Cortex of kidney (tissue), 1 donor: ENCODE measurements at places on chromosomes 12 and 14.

GRCh38 chr12:123895451-123895850 lies 77.2 kb downstream of the CCDC92 start:
- no peak for DNase-seq

DNA sequence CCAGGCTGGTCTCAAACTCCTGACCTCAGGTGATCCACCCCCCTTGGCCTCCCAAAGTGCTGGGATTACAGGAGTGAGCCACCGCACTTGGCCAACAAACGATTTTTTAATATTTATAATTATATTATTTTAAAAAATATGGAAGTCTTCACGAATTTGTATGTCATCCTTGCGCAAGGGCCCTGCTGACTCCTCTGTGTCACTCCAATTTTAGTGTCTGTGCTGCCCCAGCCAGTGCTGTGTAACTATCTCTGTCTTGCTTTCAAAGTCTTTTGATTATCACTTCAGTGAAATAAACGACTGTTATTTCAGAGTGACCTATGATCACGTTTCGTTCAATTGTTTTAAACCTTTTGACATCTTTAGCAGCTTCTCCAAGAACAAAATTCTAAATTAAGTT lies 13.1 kb upstream of the MMP17 start:
- DNase-seq: no peak

- no peak for DNase-seq
These were observed 2.6 kb downstream of the GALNT16 start for GRCh38 chr14:69262516-69262915.

DNA sequence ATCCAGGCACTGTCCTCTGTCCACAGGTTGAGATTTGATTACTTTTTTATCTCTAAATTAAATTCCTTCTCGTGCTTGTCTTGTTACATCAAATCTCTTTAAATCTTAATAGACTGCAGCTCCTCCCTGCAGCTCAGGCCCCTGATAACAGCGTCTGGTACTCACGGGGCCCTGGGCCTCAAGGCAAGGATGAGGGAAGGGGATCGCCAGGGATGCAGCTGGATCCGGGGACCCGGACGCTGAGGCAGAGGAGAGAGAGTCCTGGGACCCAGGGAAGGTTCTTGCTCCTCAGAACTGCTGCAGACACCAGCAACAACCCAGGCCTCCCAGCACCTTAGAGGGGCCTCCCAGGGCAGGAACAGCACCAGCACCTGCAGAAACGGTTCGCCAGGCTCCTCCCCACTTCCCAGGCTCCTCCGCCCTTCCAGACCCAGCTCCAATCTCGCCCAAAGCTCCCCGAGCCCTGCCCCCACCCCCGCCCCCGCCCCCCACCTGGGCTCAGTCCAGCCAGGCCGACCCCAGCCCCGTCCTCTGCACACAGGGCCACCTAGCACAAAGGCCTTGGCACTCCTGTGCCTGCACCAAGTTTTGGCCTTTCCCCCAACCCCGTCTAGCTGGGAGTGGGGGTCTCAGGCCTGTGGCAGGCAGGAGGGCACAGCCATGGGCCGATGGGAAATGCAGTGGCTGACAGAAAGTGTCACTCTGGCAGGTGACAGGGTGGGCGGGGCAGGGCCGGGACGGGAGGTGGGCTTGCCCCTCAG lies 60.3 kb upstream of the GALNT9 start:
- DNase-seq: no peak

- DNase-seq: no peak
These were observed 29.2 kb downstream of the TMEM120B start for GRCh38 chr12:121741743-121742142.

DNA sequence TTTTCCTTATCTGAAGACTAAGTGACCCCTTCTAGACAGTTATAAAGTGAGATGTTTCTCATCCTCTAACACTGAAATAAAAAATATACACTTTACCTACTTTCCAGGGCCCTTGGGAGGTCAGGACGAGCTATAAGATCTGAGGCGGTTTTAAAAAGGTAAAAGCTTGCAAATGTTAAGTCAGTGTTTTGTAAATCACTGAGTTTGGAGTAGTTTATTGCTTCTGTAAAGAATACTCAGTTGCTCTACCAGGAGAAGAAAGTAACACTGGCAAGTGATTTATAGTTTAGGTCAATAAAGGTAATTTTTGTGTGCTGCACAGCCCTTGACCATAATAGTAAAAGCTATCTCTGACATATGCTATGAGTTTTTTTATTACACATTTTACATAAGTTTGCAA lies 584.5 kb downstream of the TMTC2 start:
- DNase-seq: no peak

- no peak for DNase-seq
These were observed 2.8 kb downstream of the IRF2BPL start for GRCh38 chr14:77025744-77026165.

DNA sequence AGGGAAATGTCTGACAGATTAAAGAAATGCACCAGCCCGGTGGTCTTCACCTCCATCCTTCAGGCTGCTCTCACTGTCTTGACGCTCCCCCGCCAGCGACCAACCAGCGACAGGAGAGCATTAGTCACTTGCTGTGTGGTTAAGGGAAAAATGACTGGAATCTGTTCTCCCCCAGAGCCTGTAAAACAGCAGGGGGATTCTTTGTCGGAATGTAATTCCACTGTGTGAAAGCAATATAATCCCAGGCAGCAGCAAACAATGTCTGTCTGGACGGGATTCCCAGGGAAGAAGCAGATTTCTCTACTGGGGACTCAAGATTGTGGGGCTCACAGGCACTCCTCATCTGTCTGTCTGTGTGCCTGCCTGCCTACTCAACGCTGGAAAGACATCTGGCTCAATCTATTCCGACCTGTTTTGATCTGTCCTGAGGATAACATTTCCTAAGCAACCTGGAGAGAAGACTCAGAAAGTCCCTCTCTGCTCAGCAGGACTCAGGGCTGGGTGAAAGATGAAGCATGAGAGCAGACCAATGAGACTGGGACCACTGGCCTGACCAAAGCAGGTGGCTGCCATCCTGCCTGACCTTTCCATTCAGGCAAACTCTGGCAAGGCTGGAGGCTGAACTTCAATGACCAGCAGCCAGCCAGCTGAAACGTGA lies 54.6 kb downstream of the NUAK1 start:
- DNase-seq: no peak

- no peak for DNase-seq
These were observed 362.5 kb downstream of the SYT1 start for GRCh38 chr12:79227091-79227490.

DNA sequence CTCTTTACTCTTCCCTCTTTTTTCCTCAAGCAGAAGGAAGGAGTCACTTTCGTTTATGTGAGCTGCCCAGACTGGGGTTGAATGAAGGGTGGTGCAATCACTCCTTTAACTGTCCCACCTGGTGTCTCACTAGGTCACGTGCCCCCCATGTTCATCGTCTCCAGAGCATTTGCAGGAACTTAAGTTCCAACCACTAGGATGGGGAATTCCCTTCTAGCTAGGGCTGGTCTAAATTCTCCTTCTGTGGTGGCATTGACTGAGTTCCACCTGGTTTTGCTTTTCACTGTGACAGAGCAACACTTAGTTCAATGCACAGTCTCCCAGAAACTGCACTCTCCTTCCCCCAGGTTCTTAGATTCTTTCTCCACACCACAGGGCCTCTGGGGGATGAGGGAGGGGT lies 9.5 kb downstream of the FANCM start:
- no peak for DNase-seq

- DNase-seq: no peak
These were observed 290.2 kb upstream of the FLRT2 start for GRCh38 chr14:85239791-85240190.

GRCh38 chr14:34407951-34408350 lies 54.1 kb downstream of the SPTSSA start:
- DNase-seq: no peak

GRCh38 chr12:27578689-27579372 lies 54.8 kb downstream of the PPFIBP1 start:
- DNase-seq: no peak

- no peak for DNase-seq
These were observed 249.7 kb upstream of the NPAS3 start for GRCh38 chr14:32688941-32689340.

- no peak for DNase-seq
These were observed 550.7 kb downstream of the SLC6A15 start for GRCh38 chr12:84361651-84362551.

DNA sequence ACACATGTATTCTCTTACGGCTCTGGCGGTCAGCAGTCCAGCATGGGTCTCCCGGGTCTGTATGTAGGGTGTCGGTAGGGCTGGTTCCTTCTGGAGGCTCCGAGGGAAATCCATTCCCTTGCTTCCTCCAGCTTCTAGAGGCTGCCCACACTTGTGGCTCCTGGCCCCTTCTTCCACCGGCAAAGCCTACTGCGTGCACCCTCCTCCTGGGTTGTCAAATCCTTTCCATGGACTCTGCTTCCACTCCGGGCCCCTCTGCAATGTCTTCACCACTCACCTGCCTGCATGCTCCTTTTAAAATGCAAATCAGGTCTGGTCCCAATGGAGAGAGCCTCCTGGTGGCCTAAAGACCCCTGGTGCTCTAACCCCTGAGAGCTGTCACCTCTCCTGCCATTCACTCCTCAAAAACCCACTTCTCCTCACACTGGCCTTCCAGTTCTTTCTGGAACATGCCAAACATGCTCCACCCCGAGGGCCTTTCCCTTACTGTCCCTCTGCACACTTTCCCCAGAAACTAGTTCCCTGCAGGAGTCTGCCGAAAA lies 108.5 kb downstream of the DICER1 start:
- no peak for DNase-seq

GRCh38 chr12:117362391-117362790 lies 965 bp upstream of the NOS1 start:
- no peak for DNase-seq

- DNase-seq: no peak
These were observed 94.4 kb upstream of the PLEKHG7 start for GRCh38 chr12:92608151-92609091.

DNA sequence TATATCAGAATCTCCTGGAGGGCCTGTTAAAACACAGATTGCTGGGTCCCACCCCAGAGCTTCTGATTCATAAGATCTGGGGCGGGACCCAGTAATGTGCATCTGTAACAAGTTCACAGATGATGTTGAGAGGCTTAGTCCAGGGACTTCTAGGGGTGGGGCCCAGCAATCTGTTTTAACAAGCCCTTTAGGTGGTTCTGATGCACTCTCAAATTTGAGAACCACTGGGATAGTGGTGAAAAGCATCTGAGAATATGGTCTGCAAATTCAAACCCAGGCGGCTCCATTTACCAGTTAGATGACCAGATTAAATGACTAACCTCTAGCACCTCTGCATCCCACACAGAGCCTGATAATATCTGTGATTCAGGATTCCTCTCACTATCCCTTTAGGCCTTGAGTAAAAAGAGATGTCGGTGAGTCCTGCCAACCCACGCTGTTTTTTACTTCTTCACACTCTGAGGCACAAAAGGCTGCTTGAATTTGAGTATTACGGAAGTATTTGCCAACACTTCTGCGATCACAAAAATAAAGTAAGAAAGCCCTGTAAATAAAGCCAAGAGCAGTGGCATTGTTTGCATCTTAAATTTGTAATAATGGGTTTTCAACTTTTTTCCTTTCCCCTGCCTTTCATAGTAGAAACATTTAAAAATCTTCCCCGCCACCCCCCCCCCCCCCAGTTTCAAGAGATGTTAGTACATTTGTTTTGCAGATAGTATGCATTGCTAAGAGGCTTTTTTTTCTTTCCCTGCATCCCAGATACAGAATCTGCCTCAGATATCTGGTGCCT lies 1.8 kb upstream of the FRS2 start:
- no peak for DNase-seq

GRCh38 chr12:68271346-68271745 lies 17.9 kb upstream of the IL22 start:
- no peak for DNase-seq

- DNase-seq: no peak
These were observed 11.1 kb upstream of the ETV6 start for GRCh38 chr12:11638315-11638916.

- DNase-seq: no peak
These were observed 74.6 kb downstream of the RERG start for GRCh38 chr12:15146585-15146984.

- no peak for DNase-seq
These were observed 15.1 kb downstream of the PPM1H start for GRCh38 chr12:62919838-62920237.

- no peak for DNase-seq
These were observed 619 bp downstream of the ERC1 start for GRCh38 chr12:991350-992333.

- no peak for DNase-seq
These were observed 600 bp downstream of the PNN start for GRCh38 chr14:39175445-39176262.

DNA sequence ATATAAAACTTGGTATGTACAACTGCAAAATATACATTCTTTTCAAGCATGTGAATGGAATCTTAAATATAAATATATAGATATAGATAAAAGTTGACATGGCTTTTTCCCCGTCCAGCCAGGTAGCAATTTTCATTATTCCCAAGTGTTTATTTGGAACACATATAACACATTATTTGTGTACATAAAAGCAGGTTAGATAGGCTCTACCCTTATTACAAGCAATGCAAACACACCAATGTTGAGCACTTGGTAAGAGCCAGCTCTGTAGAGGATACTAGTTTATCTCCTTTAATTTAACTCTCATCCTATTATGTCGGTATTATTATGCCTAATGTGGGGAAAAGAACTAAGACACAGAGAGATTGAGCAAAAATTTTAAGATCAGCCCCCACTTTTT lies 7.0 kb upstream of the INSM2 start:
- DNase-seq: no peak

GRCh38 chr12:85468356-85469157 lies 188.5 kb downstream of the ALX1 start:
- no peak for DNase-seq

- no peak for DNase-seq
These were observed 183.8 kb downstream of the CCDC59 start for GRCh38 chr12:82174383-82174782.

- no peak for DNase-seq
These were observed 390.7 kb downstream of the C12orf75 start for GRCh38 chr12:105721051-105721825.

DNA sequence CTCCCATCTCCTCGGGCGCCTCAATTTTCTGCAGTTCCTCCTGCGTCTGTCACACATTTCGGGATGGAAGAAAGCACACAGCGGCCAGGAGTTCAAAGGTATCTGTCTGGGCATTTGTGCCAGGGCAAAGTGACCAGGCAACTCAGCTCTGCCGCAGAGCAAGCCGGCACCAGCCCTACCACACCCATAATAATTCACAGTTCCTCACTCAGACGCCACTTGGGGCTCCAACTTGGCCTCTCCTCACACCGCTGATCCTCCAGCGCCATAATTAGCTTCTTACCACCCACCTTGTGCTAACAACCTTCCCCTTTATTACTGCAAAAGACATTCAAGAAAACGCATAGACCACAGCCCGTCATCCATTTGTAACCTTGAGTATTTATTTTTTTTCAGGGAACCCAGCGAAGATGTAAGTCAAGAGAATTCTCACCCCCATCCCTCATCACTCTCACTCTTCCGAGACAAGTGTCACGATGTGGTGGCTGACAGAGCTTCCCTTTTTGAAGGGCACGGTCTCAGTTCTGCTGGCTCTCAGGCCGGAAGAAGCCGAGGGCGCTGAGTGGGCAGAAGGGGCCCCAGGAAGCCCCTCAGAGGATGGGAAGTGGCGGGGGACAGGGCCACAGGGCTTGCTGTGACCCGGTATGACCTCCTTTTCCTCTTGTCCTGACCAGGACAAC lies 25.2 kb upstream of the NCOR2 start:
- DNase-seq: no peak

GRCh38 chr12:101968770-101969169 lies 91.4 kb downstream of the DRAM1 start:
- no peak for DNase-seq
